CD4-positive, alpha-beta T cell (primary cell): ENCODE measurements at places on chromosomes 6 and 20. TPM values are rescaled to one million over a fixed set of nuclear protein-coding genes. Genes with fewer than 3 reads are reported as not detected.

GRCh38 chr6:26327450-26328264 lies 37.3 kb upstream of the BTN3A2 start:
- DNase-seq = peak; percentile 39
- H3K36me3 ChIP-seq = no peaks in the 10 kb centered on the region
- H3K27me3 ChIP-seq = peaks cover 19% of the 10 kb centered on the region
- H3K27ac ChIP-seq = no peak overlapping the region
- peak overlapping the region; percentile 5 for H3K4me3 ChIP-seq

Gene GPR63
- total RNA-seq = 0.25 TPM

Gene GHRH
- not detected for total RNA-seq

- no peaks in the 10 kb centered on the region for H3K27me3 ChIP-seq
- no peaks in the 10 kb centered on the region for H3K4me1 ChIP-seq
Measured at GRCh38 chr20:8981482-8981881, 87.4 kb upstream of the PLCB4 start.

- peaks cover 16% of the 10 kb centered on the region for H3K4me1 ChIP-seq
- no peaks in the 10 kb centered on the region for H3K27me3 ChIP-seq
- no peak overlapping the region for H3K27ac ChIP-seq
- no peaks in the 10 kb centered on the region for H3K36me3 ChIP-seq
Measured at GRCh38 chr6:150231525-150231850, 88.6 kb downstream of the PPP1R14C start.

- H3K36me3 ChIP-seq = no peaks in the 10 kb centered on the region
- no peaks in the 10 kb centered on the region for H3K4me1 ChIP-seq
- H3K27me3 ChIP-seq = no peaks in the 10 kb centered on the region
- no peak for DNase-seq
Measured at GRCh38 chr6:142246960-142247359, 54.8 kb upstream of the ADGRG6 start.

GRCh38 chr6:53640361-53640760 lies 25.2 kb downstream of the KLHL31 start:
- no peaks in the 10 kb centered on the region for H3K27me3 ChIP-seq
- no peak overlapping the region for H3K4me3 ChIP-seq
- no peak overlapping the region for H3K27ac ChIP-seq
- H3K4me1 ChIP-seq = no peaks in the 10 kb centered on the region
- H3K36me3 ChIP-seq = no peaks in the 10 kb centered on the region

Gene KIF25
- not detected for total RNA-seq

Gene ADGB
- total RNA-seq = not detected

GRCh38 chr20:6524305-6524704 lies 243.2 kb upstream of the BMP2 start:
- no peaks in the 10 kb centered on the region for H3K4me1 ChIP-seq
- no peaks in the 10 kb centered on the region for H3K36me3 ChIP-seq
- no peaks in the 10 kb centered on the region for H3K27me3 ChIP-seq
- no peak overlapping the region for H3K27ac ChIP-seq

Gene SNAP91
- not detected for total RNA-seq

Gene ENPP3
- 0.34 TPM for total RNA-seq

Gene LRRC73
- total RNA-seq = 0.52 TPM

Gene DCDC2
- total RNA-seq = not detected

- no peaks in the 10 kb centered on the region for H3K4me1 ChIP-seq
- DNase-seq = no peak
- no peaks in the 10 kb centered on the region for H3K36me3 ChIP-seq
- no peak overlapping the region for H3K4me3 ChIP-seq
- no peaks in the 10 kb centered on the region for H3K27me3 ChIP-seq
- H3K27ac ChIP-seq = no peak overlapping the region
Measured at GRCh38 chr20:53195876-53196610, 223.9 kb downstream of the TSHZ2 start.

GRCh38 chr20:38804682-38805501 lies 605 bp upstream of the PPP1R16B start:
- H3K27me3 ChIP-seq = no peaks in the 10 kb centered on the region
- peak overlapping the region; percentile 98 for H3K4me3 ChIP-seq
- H3K4me1 ChIP-seq = peaks cover 51% of the 10 kb centered on the region

Gene SMLR1
- total RNA-seq = not detected

Gene PNPLA1
- 0.17 TPM for total RNA-seq

- H3K36me3 ChIP-seq = no peaks in the 10 kb centered on the region
- DNase-seq = no peak
- H3K27ac ChIP-seq = no peak overlapping the region
Measured at GRCh38 chr20:47054945-47055344, 160.3 kb downstream of the EYA2 start.

DNA sequence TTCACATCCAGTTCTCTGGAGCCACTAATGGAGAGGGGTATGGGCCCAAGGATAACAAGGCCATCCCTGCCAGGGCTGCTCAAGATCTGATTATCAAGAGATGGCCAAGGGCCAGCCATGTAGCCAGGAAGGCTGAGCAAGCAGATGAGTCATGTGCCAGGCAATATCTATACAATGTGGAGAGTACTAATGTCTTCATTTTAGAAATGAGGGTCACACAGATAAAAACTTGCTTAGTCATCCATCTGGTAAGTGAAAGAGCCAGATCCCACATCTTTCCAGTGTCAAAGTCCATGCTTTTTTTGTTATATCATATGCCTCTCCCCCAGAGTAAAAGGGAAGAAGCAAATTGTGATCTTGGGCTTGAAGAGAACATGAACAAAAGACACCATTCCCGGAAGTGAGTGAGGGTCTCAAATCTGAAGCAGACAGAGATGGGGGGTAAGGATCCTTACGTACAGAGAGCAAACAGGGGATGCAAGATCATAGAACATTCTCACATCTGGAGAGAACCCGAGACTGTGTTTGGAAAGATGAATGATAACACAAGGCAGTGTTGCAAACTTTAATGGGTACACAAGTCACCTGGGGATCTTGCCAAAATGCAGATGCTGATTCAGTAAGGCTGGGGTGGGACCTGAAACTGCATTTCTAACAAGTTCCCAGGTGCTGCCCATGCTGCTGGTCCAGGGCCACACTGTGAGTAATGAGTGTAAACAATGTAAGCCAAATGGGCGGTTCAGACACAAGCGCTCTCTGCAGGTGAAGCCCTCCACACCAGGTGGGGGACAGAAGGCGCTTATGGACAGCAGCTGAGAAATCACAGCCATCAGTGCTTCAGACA lies 20.0 kb upstream of the GSTA3 start:
- H3K4me1 ChIP-seq = no peaks in the 10 kb centered on the region
- DNase-seq = no peak
- H3K4me3 ChIP-seq = no peak overlapping the region
- H3K27me3 ChIP-seq = no peaks in the 10 kb centered on the region

Gene RSPH9
- total RNA-seq = not detected

Gene CNR1
- total RNA-seq = not detected

DNA sequence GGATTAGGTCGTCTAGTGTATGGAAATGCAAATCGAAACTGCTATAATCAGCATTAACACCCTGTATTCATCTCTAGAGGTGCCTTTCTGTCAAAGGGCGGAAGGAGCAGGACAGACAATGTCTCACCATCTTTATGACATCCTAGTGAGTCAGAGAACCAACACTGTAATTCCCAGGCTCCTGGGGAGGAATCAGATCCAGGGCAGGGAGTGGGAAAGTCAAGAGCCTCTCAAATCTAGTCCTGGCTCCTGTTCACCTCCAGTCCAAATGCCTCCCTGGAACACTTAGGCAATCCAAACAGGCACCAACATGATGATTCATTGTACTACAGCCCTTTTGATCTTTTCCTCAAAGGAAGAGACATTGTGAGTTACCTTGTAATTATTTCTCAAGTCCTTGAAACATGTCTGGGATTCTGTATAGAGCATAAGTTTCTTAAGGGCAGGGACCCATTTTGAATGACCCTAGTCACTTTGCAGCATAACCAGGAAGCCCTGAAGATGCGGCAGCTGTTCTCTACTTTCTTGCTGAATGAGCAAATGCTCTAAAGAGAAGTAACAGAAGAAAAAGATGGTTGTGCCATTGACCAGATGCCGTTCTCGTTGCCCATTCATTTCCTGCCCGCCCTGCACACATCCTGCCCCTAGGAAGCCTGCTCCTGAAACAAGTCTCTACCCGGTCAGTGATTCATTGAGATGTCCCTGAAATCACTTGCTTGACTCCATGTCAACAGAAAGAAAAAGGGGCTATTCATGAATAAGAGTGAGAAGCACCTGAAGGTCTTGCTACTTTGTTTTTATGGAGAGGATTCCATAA lies 112.8 kb upstream of the JARID2 start:
- H3K4me1 ChIP-seq = no peaks in the 10 kb centered on the region
- no peaks in the 10 kb centered on the region for H3K27me3 ChIP-seq
- H3K27ac ChIP-seq = no peak overlapping the region
- DNase-seq = no peak
- no peak overlapping the region for H3K4me3 ChIP-seq
- H3K36me3 ChIP-seq = no peaks in the 10 kb centered on the region

Gene HDGFL1
- not detected for total RNA-seq

DNA sequence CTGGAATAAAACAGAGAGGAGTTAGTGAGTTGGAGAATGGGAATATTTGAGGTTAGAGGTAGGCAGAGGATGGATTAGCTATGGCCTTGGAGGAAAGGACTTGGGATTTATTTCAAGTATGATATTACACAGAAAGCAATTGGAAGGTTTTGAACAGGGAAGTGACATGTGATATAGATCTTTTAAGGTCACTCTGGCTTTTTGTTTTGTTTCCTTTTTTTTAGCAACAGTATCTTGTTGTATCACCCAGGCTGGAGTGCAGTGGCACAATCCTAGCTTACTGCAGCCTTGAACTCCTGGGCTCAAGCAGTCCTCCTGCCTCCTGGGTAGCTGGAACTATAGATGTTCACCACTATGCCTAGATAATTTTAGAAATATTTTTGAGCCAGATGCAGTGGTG lies 190.3 kb downstream of the UTRN start:
- no peak overlapping the region for H3K4me3 ChIP-seq
- no peak for DNase-seq
- H3K4me1 ChIP-seq = no peaks in the 10 kb centered on the region
- no peak overlapping the region for H3K27ac ChIP-seq
- H3K27me3 ChIP-seq = no peaks in the 10 kb centered on the region

Gene TAGAP
- total RNA-seq = 245 TPM

DNA sequence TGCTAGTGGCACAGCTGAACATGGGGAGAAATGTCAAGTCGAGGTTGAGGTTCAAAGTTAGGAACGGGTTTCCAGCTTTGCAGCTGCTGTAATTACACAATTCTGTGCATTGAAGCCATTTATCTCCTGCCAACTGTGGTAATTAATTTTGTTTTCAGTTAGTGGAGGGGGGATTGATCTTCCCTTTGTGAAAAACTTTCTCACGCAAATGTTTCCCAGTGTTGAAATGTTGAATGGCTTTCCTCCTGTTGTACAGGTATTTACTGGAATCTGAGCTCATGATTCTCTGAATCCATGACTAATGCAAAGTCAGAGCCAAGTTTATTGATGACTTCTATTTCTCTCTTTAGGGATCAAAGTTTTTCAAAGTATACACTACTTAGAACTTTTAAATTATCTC lies 198.4 kb upstream of the SLC35B3 start:
- H3K4me3 ChIP-seq = no peak overlapping the region
- no peaks in the 10 kb centered on the region for H3K4me1 ChIP-seq

DNA sequence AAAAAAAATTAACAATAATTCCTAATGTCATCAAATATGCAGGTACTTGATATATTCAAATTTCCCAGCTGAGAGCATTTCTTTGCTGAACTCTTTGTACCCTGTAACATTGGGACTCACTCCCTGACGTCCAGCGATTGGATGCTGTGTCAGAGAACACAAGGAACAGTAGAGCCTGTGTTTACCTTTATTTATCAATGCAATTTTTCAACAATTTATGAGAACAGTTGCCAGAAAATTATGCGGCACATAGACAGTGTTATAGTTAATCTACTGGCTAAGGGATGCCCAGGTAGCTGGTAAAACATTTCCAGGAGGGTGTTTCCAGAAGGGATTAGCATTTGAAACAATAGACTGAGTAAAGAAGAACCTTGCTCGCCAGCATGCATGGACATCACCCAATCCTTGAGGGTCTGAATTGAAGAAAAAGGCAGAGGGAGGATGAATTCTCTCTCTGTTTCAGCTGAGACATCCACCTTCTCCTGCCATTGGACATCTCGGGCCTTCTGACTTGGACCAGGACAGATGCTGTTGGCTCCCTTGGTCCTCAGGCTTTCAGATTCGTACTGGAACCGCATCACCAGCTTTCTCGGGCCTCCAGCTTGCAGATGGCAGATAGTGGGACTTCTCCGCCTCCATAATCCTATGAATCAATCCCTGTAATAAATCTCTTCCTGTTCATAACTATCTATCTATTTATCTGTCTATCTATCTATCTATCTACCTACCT lies 42.2 kb upstream of the NCOA3 start:
- H3K27me3 ChIP-seq = no peaks in the 10 kb centered on the region
- H3K36me3 ChIP-seq = no peaks in the 10 kb centered on the region
- no peak overlapping the region for H3K4me3 ChIP-seq
- DNase-seq = no peak

DNA sequence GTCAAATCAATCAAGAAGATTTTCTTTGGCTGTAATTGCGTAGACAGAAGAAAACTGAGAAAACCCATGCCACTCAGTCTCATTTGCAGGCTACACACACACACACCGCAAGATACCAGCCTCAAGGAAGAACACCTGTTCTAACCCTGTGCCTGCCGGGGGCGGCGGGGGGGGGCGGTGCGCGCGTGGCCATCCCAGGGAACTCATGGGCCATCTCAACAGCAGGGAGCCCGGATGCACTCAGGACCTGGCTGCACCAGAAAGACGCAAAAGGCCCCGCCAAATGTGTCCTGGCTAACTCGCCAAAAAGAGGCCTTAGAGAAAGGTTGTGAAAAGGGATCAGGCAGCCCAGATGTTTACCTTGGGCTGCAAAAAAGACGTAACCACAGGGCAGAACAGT lies 2.1 kb downstream of the B3GAT2 start:
- peaks cover 28% of the 10 kb centered on the region for H3K27me3 ChIP-seq
- no peak overlapping the region for H3K27ac ChIP-seq
- no peak overlapping the region for H3K4me3 ChIP-seq

- DNase-seq = no peak
- peaks cover 51% of the 10 kb centered on the region for H3K4me1 ChIP-seq
- H3K27ac ChIP-seq = no peak overlapping the region
- H3K4me3 ChIP-seq = no peak overlapping the region
Measured at GRCh38 chr20:32364554-32365208, 6.5 kb downstream of the ASXL1 start.

DNA sequence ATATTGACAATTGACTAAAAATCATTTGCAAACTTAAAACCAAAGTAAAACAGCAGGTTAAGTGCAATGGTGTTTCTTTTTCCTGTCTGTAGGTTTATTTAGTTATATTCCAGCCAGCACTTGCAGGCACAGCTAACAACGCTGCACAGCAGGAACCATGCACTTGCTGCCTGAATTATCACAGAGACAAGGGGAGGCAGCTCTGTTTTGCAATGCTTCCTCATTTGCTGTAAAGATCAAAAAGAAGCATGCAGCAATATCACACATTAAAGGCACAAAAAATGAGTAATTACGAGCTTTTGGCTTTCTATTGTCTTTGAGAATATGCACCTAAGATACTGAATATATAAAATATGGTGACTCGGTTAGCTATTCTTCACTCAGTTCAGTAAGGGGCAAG lies 241.9 kb downstream of the EPHA7 start:
- H3K27me3 ChIP-seq = no peaks in the 10 kb centered on the region
- H3K27ac ChIP-seq = no peak overlapping the region
- DNase-seq = no peak
- no peaks in the 10 kb centered on the region for H3K4me1 ChIP-seq
- no peaks in the 10 kb centered on the region for H3K36me3 ChIP-seq

Gene TCF19
- 3.3 TPM for total RNA-seq

- H3K27me3 ChIP-seq = no peaks in the 10 kb centered on the region
- H3K4me1 ChIP-seq = no peaks in the 10 kb centered on the region
- no peak overlapping the region for H3K4me3 ChIP-seq
- no peak for DNase-seq
- H3K36me3 ChIP-seq = no peaks in the 10 kb centered on the region
Measured at GRCh38 chr20:24340933-24341332, 128.5 kb upstream of the SYNDIG1 start.

Gene ZC2HC1B
- total RNA-seq = not detected

Gene TMEM74B
- total RNA-seq = not detected
